ENCODE measurements at places on chromosomes 7 and 10.

GRCh38 chr10:133419211-133419950 lies 5.0 kb downstream of the SPRN start:
- DNase-seq = no peak

GRCh38 chr7:15313361-15313760 lies 248.5 kb downstream of the AGMO start:
- no peak for DNase-seq

GRCh38 chr7:2495418-2496299 lies 19.5 kb upstream of the GRIFIN start:
- DNase-seq = no peak

DNA sequence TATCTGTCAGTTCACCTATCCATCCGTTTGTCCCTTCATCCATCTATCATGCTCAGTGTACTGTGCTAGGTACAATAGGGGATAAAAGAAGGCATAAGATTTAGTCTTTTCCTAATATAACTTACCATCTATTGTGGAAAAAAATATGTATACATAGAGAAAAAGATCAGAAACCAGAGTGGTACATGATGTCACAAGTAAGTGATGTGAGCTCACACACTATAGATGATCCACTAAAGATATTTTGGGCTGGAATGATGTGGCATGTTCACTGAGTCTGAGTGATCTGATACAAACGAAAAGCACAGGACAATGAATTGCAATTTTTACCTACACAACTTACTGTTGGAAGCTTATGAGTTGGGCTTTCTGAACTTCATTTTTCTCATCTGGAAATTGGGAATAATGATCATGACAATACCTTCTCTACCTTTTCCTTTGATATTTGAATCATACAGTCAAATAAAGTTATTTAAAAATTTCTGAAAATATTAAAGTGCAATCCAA lies 2.7 kb upstream of the TFAM start:
- no peak for DNase-seq

DNA sequence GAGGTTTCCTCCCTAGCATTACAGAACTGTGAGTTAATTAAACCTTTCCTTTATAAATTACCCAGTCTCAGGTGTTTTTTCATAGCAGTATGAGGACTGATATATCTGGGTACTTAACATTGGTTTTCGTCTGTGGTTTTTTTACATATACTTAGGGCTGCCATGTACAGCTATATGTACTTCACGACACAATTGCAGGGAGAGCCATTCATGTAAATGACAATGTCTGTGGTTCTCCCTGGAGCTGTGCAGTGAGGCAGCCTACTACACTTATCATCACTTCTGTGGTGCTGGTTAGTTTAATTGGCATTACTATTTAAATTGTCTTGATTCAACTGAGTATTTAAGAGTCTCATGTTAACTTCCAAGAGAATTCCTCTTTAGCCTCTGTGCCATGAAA lies 40.7 kb downstream of the AVL9 start:
- DNase-seq = no peak

DNA sequence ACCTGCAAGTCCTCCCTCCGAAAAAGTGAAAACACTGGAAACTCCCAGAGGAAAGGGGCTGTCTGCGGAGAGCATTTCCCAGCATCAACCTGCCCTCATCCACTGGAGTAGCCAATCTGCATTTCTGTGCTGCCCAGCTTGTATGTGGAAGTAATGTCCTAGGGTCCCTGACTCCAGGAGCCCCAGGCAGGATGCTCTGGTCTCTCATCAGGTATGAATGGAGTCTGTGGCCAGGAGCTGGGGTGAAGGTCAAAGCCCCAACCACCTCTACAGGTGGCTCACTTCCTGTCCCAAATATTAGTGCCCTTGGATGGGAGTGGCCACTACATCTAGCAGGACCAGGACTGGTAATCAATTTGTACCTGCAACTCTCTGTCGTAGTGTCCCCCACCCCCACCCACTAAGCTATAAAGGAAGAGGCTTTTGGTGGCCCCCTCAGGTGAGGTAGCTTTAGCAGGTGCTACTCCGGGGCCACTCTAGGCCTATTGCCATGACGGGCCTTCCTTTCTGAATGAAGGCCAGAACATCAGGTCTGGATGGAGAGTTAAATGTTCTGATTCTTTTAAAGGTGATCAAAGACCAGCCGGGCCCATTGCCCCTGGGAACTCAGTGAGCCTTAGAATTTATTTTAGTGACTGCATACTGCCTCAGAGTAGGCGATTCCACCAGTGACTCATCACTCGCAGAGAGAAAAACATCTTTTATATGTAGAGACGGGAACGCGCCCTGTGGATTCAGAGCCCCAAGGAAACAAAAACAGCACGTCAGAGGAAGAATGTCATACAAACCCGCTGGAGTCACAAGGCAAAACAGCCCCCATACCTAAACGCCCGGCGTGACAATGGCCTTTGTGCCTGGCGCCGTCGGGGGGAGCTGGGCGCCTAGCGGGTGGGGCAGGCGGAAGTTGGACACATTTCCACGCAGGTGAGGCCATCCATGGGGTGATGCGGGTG lies 13.0 kb downstream of the EN2 start:
- no peak for DNase-seq

DNA sequence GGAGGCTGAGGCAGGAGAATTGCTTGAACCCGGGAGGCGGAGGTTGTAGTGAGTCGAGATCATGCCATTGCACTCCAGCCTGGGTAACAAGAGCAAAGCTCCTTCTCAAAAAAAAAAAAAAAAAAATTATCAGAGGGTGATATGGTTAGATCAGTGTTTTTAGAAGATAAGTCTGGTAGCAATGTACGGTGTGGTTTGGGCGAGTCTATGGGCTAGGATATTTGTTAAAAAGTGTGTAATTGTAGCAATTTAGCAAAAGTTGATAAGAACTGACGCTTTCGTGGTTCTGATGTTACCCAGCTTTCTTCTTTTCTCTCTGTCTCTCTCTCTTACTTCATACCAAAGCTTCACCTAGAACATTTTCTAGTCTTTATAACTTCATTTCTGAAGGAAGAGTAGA lies 6.9 kb upstream of the CYP51A1 start:
- DNase-seq = no peak

- DNase-seq = peak; percentile 95
These were observed 91.5 kb upstream of the EFCAB10 start for GRCh38 chr7:105672801-105673200.

- peak; percentile 1 for DNase-seq
These were observed 14.4 kb downstream of the FFAR4 start for GRCh38 chr10:93580828-93581227.

GRCh38 chr10:126838316-126838715 lies 66.9 kb upstream of the DOCK1 start:
- DNase-seq = peak; percentile 71

DNA sequence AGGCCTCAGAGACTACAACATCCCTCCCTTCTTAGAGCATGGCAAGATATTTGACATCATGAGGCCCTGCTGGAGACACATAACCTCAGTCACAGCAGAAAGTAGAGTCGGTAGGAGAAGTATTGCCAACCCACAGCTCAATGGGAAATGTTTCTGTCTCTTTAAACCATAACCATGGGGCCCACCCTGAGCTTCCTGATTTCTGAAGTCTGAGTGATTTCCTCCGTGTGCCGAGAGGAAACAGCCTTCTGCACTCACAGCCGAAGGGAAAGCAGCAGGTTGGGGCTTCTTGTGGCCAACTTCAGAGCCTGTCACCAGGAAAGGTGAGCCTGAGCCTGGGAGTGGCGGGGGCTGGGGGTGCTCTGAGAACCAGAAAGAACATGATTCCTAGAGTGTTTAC lies at the start of gene GIMAP1:
Gene GIMAP1 (plus strand): TSS at position 246 of the 400 bp plus-strand sequence. CDS start 2,435 bp downstream, outside the sequence.
- no peak for DNase-seq

- no peak for DNase-seq
These were observed 20.5 kb downstream of the OTUD1 start for GRCh38 chr10:23459308-23459939.

All from NCI-H1105 treated with DMSO at 0.1 percent for 48 hours (cell line).